NCI-H524 treated with DMSO at 0.1 percent for 48 hours (cell line): ENCODE measurements at places on chromosomes 16 and 17.

- no peak for DNase-seq
Observed at GRCh38 chr16:659618-660017, 8.3 kb upstream of the RHOT2 start.

GRCh38 chr17:81825841-81826466, 7.1 kb downstream of the MCRIP1 start:
- no peak for DNase-seq

DNA sequence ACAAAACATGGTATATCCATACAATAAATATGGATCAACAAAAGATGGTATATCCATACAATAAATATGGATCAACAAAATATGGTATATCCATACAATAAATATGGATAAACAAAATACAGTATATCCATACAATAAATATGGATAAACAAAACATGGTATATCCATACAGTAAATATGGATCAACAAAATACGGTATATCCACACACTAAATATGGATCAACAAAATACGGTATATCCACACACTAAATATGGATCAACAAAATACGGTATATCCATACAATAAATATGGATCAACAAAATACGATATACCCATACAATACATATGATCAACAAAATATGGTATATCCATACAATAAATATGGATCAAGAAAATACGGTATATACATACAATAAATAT, 8.1 kb downstream of the METTL16 start:
- DNase-seq = no peak

DNA sequence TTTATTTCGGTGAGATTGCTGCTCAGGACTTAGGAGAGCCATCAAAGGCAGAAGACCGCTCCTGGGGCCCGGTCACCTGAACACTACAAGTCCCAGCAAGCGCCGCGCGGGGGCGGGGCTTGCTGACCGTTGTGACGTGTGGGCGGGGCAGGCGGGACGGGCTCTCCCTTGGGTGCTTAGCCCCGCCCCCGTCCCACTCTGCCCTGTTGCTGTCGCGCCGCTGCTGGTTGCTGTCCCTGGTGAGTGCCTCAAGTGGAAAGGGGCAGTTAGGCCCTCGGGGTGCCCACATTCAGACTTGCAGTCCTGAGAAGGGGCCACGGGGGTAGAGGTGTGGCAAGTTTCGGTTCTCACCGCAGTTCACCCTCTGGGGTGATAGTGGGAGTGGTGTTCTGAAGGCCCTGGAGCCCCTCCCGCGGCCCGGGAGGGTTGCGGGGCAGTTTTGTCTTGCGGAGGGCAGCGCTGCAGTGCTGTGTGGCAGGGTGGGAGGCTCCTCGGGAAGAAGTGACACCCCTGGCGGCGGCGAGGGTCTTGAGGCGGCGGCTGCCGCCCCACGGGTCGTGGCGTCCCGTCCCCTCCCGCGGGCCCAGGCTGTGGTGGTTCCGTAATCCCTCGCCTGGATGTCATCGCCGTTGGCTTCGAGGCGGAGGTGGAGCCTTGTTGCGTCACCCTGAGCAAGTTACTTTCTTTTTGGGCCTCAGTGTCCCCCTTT, at the start of gene CALCOCO2:
Gene CALCOCO2, plus strand, starts transcription at position 196 of the 709 bp plus-strand sequence. CDS start 10,673 bp downstream, outside the sequence.
- DNase-seq = peak; percentile 39

DNA sequence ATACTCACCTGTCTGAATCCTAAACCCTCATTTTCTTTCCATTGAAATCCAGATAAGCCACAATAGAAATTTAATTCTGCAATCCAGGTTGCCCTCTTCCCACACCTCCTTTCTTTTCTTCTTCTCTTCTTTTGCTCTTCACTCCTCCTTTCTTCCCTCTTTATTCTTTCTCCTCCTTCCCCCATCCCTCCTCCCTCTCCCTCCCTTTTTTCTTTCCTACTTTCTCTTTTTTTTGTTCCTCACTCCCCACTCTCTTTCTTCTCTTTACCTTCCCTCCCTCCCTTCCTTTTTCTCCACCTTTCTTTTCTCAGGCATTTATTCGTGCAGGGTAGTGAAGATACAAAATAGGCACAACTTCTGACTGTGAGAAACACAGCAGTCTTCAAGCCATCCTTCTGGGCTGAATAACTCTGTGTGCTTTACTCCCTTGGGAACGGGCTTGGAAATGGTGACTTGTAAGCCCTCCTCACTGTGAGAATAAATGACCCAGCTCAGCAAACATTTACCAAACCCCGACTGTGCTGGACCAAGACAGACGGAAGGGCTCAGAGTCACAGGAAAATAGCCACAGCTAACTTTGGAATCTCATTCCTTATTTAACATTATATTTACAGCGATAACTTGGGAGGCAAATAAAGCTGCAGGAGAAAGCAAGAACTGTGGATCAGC, 140.8 kb downstream of the HAPSTR1 start:
- no peak for DNase-seq
